Activated naive CD8-positive, alpha-beta T cell treated with anti-CD3 and anti-CD28 coated beads for 36 hours (primary cell): ENCODE measurements at places on chromosomes 3 and 15. TPM values are rescaled to one million over a fixed set of nuclear protein-coding genes. Genes with fewer than 3 reads are reported as not detected.
A peak's percentile ranks its signal among the peaks of the same experiment; 100 is the strongest.

GPR87 gene
- total RNA-seq: not detected

ST3GAL6 gene
- 0.28 TPM for total RNA-seq

CHRNA7 gene
- not detected for total RNA-seq

CLDN18 gene
- not detected for total RNA-seq

DNA sequence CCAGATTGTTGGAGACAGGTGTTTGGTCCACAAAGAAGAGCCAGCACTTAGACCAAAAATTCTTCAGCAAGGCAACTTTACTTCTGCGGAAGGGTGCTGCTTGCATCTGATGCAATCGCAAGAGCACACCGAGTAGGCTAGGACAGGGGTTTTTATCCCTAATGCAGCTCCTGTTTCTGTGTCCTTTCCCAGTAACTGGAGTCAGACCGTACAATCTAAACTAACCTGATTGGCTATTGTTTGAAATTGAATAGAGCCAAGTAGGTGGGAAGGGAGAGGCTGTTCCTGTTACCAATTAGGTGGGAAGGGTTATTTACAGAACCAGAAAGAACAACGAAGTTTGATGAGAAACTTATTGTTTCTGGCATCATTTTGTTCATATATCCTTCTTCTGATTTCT lies 77.6 kb downstream of the CHCHD4 start:
- H3K36me3 ChIP-seq: no peaks in the 10 kb centered on the region
- H3K27me3 ChIP-seq: peaks cover 23% of the 10 kb centered on the region
- no peak overlapping the region for H3K27ac ChIP-seq
- no peak for DNase-seq
- no peaks in the 10 kb centered on the region for H3K4me1 ChIP-seq
- no peak overlapping the region for H3K4me3 ChIP-seq

DNA sequence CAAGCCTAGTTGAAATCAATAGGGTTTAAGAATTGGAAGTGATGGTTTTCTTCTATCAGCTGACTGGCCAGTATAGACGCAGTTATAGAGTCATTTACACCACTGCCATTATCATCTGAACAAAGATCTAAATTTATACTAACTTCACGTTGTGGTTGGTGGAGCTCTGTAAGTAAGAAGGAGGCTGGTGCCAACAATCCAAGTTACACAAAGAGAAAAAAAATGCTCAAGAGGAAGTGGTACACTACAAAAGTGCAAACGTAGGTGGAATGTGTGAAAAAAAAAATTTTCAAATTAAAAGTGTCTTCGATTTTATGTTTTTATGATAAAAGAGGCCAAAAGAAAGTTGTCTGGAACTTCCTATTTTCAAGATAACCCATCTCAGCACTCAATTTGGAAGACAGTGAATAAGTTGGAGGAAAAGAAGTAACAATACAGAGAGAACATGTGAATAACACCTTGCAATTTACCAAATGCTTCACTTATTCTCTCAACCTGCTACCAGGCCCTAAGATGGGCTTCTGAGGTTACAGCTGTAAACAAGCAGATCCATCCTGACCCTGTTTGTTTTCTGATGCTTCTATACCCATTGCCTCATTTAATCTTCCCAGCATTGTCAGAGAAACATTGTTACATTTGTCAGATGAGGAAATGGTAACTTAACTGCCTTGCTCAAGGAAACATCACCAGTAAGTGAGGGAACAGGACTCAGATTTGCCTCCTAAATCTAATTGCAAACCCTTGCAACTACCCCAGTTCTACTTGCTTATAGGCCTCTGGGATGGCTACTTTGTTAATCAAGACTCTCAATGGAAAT lies 12.0 kb upstream of the TASOR start:
- peaks cover 39% of the 10 kb centered on the region for H3K4me1 ChIP-seq
- peaks cover 2% of the 10 kb centered on the region for H3K36me3 ChIP-seq
- no peaks in the 10 kb centered on the region for H3K27me3 ChIP-seq
- H3K4me3 ChIP-seq: peak overlapping the region; percentile 42
- H3K27ac ChIP-seq: peak overlapping the region; percentile 62

TNNC1 gene
- 4.2 TPM for total RNA-seq

DNA sequence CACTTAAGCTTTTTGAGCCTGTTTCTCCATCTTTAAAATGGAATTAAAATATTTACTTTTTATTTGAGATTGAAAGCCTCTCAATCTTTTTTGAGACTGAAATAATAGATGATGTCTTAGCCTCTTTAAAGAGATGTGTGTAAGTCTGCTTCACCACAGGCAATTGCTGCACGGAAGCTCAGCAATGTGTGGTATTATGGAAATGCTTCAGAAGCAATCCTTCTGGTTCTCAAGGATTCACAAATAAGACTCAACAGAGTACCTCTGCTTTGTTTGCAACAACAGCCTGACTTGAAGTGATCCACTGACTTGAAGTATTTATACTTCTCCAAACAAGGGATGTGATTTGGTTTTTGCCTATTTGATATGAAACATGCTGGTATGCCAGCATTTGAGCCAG lies 332.0 kb upstream of the RASGRP1 start:
- no peak for DNase-seq
- no peaks in the 10 kb centered on the region for H3K36me3 ChIP-seq
- H3K27ac ChIP-seq: no peak overlapping the region
- no peak overlapping the region for H3K4me3 ChIP-seq
- peaks cover 3% of the 10 kb centered on the region for H3K27me3 ChIP-seq

RTP3 gene
- not detected for total RNA-seq

GASK1A gene
- 0.08 TPM for total RNA-seq

GCNT3 gene
- not detected for total RNA-seq

ELL3 gene
- total RNA-seq: 2.4 TPM

DNA sequence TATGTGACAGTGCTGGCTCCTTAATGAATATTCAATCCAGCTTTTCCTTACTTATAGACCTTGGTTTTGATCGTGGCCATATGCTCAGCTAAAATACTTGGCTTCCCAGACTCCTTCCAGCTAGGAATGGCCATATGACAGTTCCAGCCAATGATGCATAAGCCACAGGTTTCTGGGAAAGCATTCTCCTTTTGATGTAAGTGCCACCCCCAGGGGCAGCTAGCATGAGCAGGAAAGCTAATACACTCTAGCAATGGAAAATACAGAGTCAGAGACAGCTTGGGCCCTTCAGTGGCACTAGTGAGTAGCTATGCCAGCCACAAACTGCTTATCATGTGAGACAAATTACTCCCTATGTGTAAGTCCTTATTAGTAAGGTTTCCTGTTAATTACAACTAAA lies 26.7 kb downstream of the TBC1D2B start:
- H3K27ac ChIP-seq: peak overlapping the region; percentile 97
- H3K4me1 ChIP-seq: peaks cover 96% of the 10 kb centered on the region
- peak; percentile 37 for DNase-seq
- H3K36me3 ChIP-seq: peaks cover 51% of the 10 kb centered on the region

MUC13 gene
- total RNA-seq: not detected

DNA sequence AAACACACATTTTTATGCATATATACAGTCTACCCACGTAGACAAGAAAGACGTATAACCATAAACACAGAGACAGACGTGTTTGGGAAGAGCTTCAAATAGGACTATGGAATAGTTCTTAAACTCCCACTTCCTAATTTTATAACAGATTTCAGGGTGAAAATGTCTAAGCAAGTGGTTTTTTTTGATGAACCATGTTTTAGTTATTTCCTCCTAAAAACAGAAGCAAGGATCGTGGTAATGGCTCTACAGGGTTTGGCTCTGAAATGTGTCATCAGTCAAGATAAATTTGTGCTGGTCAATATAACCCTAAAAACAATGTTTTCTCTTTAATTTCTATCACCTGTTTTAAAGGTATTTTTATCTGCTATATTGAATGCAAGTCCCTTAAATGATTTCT lies 58.2 kb downstream of the FMN1 start:
- DNase-seq: no peak
- no peak overlapping the region for H3K4me3 ChIP-seq
- H3K4me1 ChIP-seq: no peaks in the 10 kb centered on the region
- no peak overlapping the region for H3K27ac ChIP-seq

GRCh38 chr3:176051766-176052165 lies 1145.5 kb downstream of the TBL1XR1 start:
- H3K27me3 ChIP-seq: no peaks in the 10 kb centered on the region
- H3K4me3 ChIP-seq: no peak overlapping the region
- H3K27ac ChIP-seq: no peak overlapping the region
- H3K4me1 ChIP-seq: no peaks in the 10 kb centered on the region
- H3K36me3 ChIP-seq: no peaks in the 10 kb centered on the region

GRCh38 chr3:42226470-42227425 lies 39.2 kb downstream of the CCK start:
- H3K27ac ChIP-seq: no peak overlapping the region
- H3K4me1 ChIP-seq: peaks cover 2% of the 10 kb centered on the region
- no peak for DNase-seq
- H3K4me3 ChIP-seq: no peak overlapping the region

GRCh38 chr3:122006267-122006666 lies 15.8 kb downstream of the ILDR1 start:
- no peak overlapping the region for H3K4me3 ChIP-seq
- no peak overlapping the region for H3K27ac ChIP-seq
- no peaks in the 10 kb centered on the region for H3K36me3 ChIP-seq
- H3K4me1 ChIP-seq: peaks cover 12% of the 10 kb centered on the region
- DNase-seq: no peak
- peaks cover 35% of the 10 kb centered on the region for H3K27me3 ChIP-seq

ATP13A5 gene
- not detected for total RNA-seq

- peaks cover 2% of the 10 kb centered on the region for H3K36me3 ChIP-seq
- no peak for DNase-seq
- H3K4me3 ChIP-seq: no peak overlapping the region
- no peak overlapping the region for H3K27ac ChIP-seq
Observed at GRCh38 chr3:42179110-42179725, 86.8 kb downstream of the CCK start.

DNA sequence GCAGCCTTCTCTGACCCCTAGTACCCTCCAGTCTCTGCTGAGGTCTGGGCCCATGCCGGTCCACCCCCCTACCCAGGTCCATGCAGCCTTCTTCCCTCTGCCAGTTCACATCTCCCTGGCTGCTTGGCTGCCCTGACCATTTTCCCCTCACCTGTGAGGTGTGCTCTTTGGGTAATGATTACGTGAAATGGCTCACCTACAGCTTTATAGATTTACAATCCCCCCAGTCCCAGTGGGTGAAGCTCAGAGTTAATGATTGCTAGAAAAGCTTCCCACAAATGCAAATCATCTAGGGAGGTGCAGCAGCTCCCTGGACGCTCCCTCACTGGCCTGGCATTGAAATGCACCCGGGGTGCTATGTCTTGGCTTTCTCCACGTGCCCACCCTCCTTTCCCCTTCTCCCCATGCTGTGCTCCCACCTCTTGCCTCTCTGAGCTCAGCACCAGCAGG lies 18.7 kb downstream of the PAQR5 start:
- DNase-seq: no peak
- no peak overlapping the region for H3K4me3 ChIP-seq
- no peak overlapping the region for H3K27ac ChIP-seq
- peaks cover 11% of the 10 kb centered on the region for H3K27me3 ChIP-seq
- peaks cover 11% of the 10 kb centered on the region for H3K4me1 ChIP-seq
- no peaks in the 10 kb centered on the region for H3K36me3 ChIP-seq

PRSS50 gene
- total RNA-seq: not detected

GTF2E1 gene
- total RNA-seq: 29.0 TPM

CORO2B gene
- not detected for total RNA-seq

PROS1 gene
- total RNA-seq: 0.43 TPM

GRCh38 chr3:2958551-2958950 lies 151.6 kb downstream of the IL5RA start:
- H3K27me3 ChIP-seq: no peaks in the 10 kb centered on the region
- H3K36me3 ChIP-seq: no peaks in the 10 kb centered on the region

SMCO1 gene
- not detected for total RNA-seq

- no peak overlapping the region for H3K27ac ChIP-seq
- no peak overlapping the region for H3K4me3 ChIP-seq
- no peak for DNase-seq
- no peaks in the 10 kb centered on the region for H3K27me3 ChIP-seq
Observed at GRCh38 chr3:154745929-154746328, 315.9 kb upstream of the GPR149 start.

- peaks cover 35% of the 10 kb centered on the region for H3K36me3 ChIP-seq
- peaks cover 19% of the 10 kb centered on the region for H3K4me1 ChIP-seq
- H3K27ac ChIP-seq: peak overlapping the region; percentile 25
- H3K27me3 ChIP-seq: no peaks in the 10 kb centered on the region
Observed at GRCh38 chr15:65460741-65461347, 38.1 kb upstream of the IGDCC4 start.

MEF2A gene
- total RNA-seq: 20.9 TPM

DNA sequence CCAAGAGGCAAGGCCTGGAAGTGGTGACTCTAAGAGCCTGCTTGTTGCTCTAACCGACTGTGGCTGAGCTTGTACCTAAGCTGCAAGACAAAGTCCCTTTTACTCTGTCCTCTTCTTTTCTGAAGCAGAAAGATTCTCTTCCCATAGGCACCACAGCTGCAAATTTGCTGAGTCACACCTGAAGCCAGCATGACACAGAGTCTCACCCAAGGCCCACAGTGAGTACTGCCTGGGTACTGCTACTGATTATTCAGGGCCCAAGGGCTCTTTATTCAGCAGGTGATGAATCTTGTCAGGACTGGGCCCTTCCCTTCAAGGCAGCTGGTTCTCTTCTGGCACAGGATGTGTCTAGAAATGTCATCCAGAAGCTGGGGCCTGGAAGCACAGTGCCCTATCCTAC lies 18.9 kb upstream of the TIGIT start:
- H3K4me1 ChIP-seq: no peaks in the 10 kb centered on the region
- DNase-seq: no peak
- no peaks in the 10 kb centered on the region for H3K27me3 ChIP-seq
- no peak overlapping the region for H3K4me3 ChIP-seq
- H3K27ac ChIP-seq: no peak overlapping the region

- no peak overlapping the region for H3K27ac ChIP-seq
- H3K4me1 ChIP-seq: no peaks in the 10 kb centered on the region
- H3K4me3 ChIP-seq: no peak overlapping the region
Observed at GRCh38 chr3:194045289-194045688, 90.7 kb upstream of the HES1 start.

RAD51 gene
- total RNA-seq: 69.6 TPM
